ENCODE measurements at places on chromosomes 7 and 10. TPM values are rescaled to one million over a fixed set of nuclear protein-coding genes. Genes with fewer than 3 reads are reported as not detected.

The RADIL gene
- 0.14 TPM for total RNA-seq

The DMBT1 gene
- total RNA-seq: not detected

The SGCE gene
- 1.4 TPM for total RNA-seq

The SLK gene
- total RNA-seq: 27.4 TPM

The LAMB1 gene
- total RNA-seq: not detected

The PPP1R3C gene
- total RNA-seq: not detected

The ATP6V0A4 gene
- total RNA-seq: not detected

The AMZ1 gene
- total RNA-seq: 0.11 TPM

The GIMAP2 gene
- total RNA-seq: 79.2 TPM

The RHOBTB1 gene
- not detected for total RNA-seq
